ENCODE measurements at places on chromosomes 1 and 21. TPM values are rescaled to one million over a fixed set of nuclear protein-coding genes. Genes with fewer than 3 reads are reported as not detected.

- H3K27ac ChIP-seq: no peak overlapping the region
- no peak overlapping the region for H3K4me3 ChIP-seq
- H3K27me3 ChIP-seq: no peaks in the 10 kb centered on the region
- no peak for DNase-seq
- H3K4me1 ChIP-seq: peaks cover 10% of the 10 kb centered on the region
These were observed 11.9 kb downstream of the XPR1 start for GRCh38 chr1:180643693-180644092.

DNA sequence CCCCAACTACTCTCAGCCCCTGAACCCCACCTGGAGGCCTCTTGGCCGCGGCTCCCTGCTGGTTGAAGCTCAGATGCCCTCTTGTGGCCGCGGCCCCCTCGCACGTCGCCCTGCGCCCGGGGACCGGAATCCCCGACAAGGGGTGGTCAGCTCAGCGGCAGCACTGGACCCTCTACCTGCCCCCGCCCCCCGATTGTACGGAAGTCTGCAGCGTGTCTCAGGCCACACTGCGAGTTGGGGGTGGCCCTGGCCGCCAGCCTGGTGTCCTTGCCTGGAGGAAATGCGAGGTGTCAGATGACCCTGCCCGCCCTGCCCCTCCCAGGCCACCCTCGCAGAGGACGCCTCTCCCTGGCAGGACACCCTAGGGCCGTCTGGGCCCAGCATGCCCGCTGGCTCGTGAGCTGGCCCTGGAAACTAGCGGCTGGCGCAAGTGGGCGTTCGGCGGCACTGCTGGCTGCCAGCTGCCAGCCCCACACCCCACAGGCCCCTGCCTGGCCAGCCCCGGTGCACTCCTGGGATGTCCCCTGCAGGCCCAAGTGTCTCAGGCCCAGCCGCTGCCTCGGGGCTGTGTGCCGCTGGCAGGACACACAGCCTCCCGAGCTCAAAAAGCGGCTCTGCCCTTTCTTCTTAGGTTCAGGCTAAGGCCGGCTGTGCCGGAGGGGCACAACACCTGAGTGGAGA, 60.8 kb downstream of the EDN2 start:
- H3K4me3 ChIP-seq: no peak overlapping the region
- no peaks in the 10 kb centered on the region for H3K4me1 ChIP-seq
- H3K27ac ChIP-seq: no peak overlapping the region
- DNase-seq: no peak
- no peaks in the 10 kb centered on the region for H3K36me3 ChIP-seq

GRCh38 chr21:40719615-40720014, 127.3 kb downstream of the DSCAM start:
- H3K4me1 ChIP-seq: no peaks in the 10 kb centered on the region
- DNase-seq: no peak
- H3K36me3 ChIP-seq: no peaks in the 10 kb centered on the region
- H3K27me3 ChIP-seq: no peaks in the 10 kb centered on the region
- H3K4me3 ChIP-seq: no peak overlapping the region
- no peak overlapping the region for H3K27ac ChIP-seq

The ASPM gene
- total RNA-seq: 29.1 TPM

DNA sequence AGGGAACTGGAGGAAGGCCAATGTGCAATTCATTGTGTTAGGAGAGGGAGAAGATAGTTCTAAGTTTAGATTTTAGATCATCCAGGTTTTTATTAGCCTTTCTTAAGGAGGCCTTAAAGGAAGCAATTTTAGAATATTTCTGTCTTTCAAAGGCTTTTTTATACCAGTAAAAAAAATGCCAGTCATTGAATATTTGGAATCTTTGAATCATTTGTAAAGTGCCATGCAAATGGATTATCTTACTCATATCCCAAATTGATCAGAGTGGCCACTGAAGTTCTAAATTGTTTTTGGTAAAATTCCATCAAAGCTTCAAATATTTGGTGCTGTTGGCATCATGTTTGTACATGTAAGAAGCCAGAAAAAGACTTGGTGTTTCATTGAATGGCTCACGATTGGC, 244.8 kb downstream of the RPS6KC1 start:
- no peak overlapping the region for H3K4me3 ChIP-seq
- H3K36me3 ChIP-seq: no peaks in the 10 kb centered on the region
- no peaks in the 10 kb centered on the region for H3K4me1 ChIP-seq
- H3K27ac ChIP-seq: no peak overlapping the region

The NDC1 gene
- 39.7 TPM for total RNA-seq

The GSTM1 gene
- total RNA-seq: 94.2 TPM

DNA sequence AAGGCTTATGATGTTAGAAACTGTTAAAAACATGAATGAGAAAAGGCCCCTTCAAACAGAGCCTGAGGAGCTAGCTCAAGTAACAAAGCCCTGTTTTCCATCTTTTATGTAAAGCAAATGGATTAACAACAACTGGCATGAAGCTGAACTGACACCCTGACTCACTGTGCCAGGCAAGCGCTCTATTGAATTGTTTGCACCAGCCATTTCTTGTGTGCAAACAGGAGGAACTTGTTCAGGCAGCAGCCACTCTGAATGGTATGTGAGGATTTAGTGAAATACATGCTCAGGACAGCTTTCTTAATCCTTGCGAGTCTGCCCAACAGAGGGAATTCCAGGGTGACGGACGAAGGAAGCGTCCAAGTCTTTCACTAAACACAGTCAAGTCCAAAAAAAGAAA, 291.1 kb upstream of the ADGRL2 start:
- H3K27me3 ChIP-seq: no peaks in the 10 kb centered on the region
- no peak overlapping the region for H3K4me3 ChIP-seq
- H3K27ac ChIP-seq: no peak overlapping the region
- no peaks in the 10 kb centered on the region for H3K36me3 ChIP-seq
- no peaks in the 10 kb centered on the region for H3K4me1 ChIP-seq
- DNase-seq: no peak

- H3K36me3 ChIP-seq: no peaks in the 10 kb centered on the region
- no peak overlapping the region for H3K27ac ChIP-seq
These were observed 212.6 kb downstream of the BARHL2 start for GRCh38 chr1:90504509-90504908.

DNA sequence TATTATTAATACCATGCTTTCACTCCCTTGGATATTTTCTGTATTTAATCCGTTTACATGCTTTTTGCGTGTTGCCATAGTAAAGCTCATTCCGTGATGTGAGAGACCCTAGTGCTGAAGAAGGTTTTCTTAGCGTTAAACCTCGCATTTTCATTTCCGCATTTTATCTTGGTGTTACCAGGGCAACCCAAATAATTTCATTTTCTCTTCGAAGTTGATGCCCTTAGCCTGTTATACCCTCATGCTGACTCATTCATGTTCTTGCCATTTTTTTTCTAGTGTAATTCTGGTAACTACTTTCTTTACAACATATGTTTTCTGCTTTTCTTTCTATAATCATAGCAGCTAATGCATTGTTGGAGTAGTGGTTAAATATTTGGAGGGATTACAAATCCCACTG, 37.2 kb downstream of the LRRC8C start:
- H3K4me3 ChIP-seq: peak overlapping the region; percentile 30
- no peaks in the 10 kb centered on the region for H3K27me3 ChIP-seq
- peak; percentile 70 for DNase-seq

GRCh38 chr1:235261243-235261642, 66.7 kb downstream of the ARID4B start:
- peaks cover 12% of the 10 kb centered on the region for H3K36me3 ChIP-seq
- H3K4me3 ChIP-seq: no peak overlapping the region
- no peaks in the 10 kb centered on the region for H3K27me3 ChIP-seq

All from activated CD4-positive, alpha-beta T cell treated with anti-CD3 and anti-CD28 coated beads, Interleukin-2, amount 10 ng/mL, durations not matched to agents 24 days and 14 days (primary cell).